ENCODE measurements at places on chromosomes 3 and 15. TPM values are rescaled to one million over a fixed set of nuclear protein-coding genes. Genes with fewer than 3 reads are reported as not detected.

TLE3 gene
- 132 TPM for total RNA-seq

CHRNA3 gene
- total RNA-seq: 0.31 TPM

ALPK3 gene
- 1.0 TPM for total RNA-seq

RTP1 gene
- not detected for total RNA-seq

ATP11B gene
- total RNA-seq: 108 TPM

FETUB gene
- total RNA-seq: not detected

ARNT2 gene
- 16.8 TPM for total RNA-seq

COL6A5 gene
- total RNA-seq: not detected

MESP2 gene
- 1.1 TPM for total RNA-seq

MCF2L2 gene
- total RNA-seq: 1.0 TPM

CAMKV gene
- 0.85 TPM for total RNA-seq

TEX55 gene
- total RNA-seq: not detected

LINGO1 gene
- 18.2 TPM for total RNA-seq

UROC1 gene
- total RNA-seq: not detected

HDC gene
- not detected for total RNA-seq

CCDC14 gene
- 57.7 TPM for total RNA-seq

CYP1A2 gene
- total RNA-seq: not detected

All from Panc1 (cell line).